ENCODE measurements at places on chromosomes 12 and 14. TPM values are rescaled to one million over a fixed set of nuclear protein-coding genes. Genes with fewer than 3 reads are reported as not detected.

Gene BCL11B
- 16.3 TPM for total RNA-seq

Gene KRT83
- total RNA-seq: not detected

Gene TMEM233
- not detected for total RNA-seq

Gene RNFT2
- total RNA-seq: 2.6 TPM

Gene TRIM9
- 0.07 TPM for total RNA-seq

Gene KRT72
- not detected for total RNA-seq

Gene COCH
- 0.04 TPM for total RNA-seq

Gene FGD6
- 65.5 TPM for total RNA-seq

Gene TPH2
- total RNA-seq: not detected

Gene SCAF11
- 72.1 TPM for total RNA-seq

Gene ANKS1B
- 0.11 TPM for total RNA-seq

Gene PDZRN4
- total RNA-seq: not detected

Gene TOGARAM1
- 7.4 TPM for total RNA-seq

Gene DNM1L
- 114 TPM for total RNA-seq

Gene NPFF
- total RNA-seq: not detected

Gene IRAK3
- 0.32 TPM for total RNA-seq

Gene KCNC2
- total RNA-seq: not detected

Gene RACGAP1
- total RNA-seq: 101 TPM

Gene FGFR1OP2
- 36.4 TPM for total RNA-seq

Gene ANKRD13A
- 76.5 TPM for total RNA-seq

Gene OR4E2
- total RNA-seq: not detected

Gene RNU4-1
- 6,144 TPM for total RNA-seq

Measured in foreskin keratinocyte (primary cell).